ENCODE measurements at places on chromosomes 16 and 17.

GRCh38 chr17:1916316-1916715 is 86.5 kb downstream of the RPA1 start:
- no peak for DNase-seq

GRCh38 chr16:66469291-66469946 is 42.3 kb downstream of the BEAN1 start:
- DNase-seq = no peak

DNA sequence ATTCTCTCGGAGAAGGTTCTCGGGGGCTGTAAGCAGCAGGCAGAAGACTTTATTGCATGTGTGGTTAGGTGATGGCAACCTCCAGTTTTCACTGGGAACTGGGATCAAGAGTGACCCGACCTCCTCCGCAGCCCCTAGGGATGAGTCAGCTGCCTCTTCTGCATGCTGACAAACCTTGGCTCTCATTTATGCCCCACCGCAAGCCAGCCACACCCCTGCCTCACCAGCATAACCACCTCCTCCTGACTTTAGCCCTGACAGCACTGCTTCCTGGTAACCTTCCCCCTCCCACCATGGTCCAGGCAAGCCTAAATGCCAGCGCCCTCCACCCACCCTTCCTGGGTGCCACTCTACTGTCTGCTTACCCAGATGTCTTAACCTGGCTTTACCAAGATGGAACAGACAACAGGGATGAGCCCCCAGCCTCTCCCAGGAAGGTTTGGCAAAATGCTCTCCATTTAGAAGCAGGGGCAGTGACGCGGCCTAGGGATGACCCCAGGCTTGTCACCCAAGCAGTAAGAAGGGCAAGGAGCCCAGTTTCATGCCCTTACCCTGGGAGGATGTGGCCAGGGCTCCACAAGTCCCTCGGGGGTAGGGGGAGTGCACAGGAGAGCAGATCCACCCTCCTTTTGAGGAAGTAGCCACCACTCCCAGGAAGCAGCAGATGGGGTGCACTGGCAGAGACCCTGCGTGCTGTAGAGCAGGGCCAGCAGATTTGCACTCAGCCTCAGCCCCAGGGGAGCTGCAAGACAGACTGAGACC is 73.5 kb downstream of the GOSR1 start:
- no peak for DNase-seq

DNA sequence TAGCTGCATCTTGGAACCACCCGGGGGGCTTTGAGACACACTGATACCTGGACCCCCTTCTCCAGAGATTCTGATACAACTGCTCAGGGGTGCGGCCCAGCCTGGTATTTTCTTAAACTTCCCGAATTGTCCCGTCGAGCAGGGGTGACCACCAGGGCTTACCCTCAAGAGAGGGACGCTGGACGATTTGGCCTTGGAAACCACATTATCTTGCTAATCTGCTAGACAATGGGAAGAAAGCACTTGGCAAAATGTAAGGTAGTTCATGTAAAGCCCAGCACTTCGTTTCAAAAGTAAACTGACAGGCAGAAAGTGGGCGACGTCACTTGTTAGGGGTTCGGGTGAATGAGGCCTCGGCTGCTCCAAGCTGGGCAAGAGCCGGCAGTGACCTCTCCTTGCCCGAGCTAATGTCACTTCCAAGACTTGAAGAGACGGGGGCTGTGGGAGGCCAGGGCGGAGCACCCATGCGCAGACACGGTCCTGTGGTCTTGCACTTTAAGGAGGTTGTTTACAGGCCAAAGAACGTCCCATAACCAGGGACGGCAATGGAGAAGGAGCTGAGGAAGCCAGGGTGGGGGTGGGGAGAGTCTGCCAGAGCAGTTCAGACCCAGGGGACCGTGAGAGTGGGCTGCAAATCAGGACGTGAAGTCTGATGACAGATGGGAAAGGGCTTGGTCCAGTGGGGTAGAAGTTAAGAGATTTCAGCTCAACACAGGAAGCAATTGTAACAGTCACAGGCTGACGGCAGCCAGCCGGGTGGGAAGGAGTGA is 152.7 kb upstream of the GSE1 start:
- no peak for DNase-seq

DNA sequence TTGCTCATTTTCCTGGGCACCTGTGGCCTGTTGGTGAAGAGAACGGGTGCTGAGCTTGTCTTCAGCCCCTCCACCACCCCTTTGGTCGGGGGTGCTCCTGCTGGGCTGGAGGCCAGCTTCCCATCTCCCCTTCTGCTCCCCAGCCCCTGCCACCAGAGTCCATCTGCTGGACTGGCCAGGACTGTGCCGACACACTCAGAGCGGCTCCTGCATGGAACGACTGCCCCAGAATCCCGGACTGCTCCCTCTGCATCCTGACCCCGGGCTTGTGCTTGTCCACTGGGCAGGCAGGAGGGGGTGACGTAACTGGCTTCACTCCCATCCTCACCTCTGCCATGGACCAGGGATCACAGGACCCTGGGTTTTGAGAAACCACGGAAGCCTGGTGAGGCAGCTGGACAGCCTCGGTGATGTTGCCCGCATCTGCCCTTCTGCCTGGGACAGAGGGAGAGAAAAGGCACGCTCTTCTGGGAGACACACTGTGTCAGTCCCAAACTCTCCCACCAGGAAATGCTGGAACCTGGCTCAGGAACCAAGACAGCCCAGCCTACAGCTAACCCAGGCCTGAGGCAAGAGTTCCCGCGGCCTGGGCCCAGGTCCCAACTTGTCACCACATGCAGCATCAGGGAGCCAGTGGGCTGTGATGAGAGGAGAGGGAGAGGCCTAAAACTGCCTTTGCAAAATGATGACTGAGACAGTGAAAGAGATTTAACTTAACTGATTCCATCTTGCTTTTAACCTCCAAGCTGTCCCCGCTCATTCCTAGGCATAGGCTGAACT is 16.1 kb upstream of the GSDMA start:
- DNase-seq = no peak

DNA sequence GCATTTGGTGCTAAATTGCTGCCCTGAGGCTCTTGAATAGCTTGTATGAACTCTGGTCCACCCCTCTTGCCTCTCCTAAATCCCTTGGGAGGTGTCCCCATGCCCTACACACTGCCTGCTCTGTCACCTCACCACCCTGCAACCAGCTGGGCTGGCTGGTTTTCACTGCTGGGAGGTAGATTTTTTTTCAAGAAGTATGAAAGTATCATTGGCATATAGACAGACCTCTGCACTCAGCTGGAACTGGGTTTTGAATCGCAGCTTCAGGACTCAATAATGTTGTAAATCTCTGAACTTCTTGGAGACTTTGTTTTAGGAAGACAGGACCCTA is 184.9 kb downstream of the MSI2 start:
- DNase-seq = no peak

DNA sequence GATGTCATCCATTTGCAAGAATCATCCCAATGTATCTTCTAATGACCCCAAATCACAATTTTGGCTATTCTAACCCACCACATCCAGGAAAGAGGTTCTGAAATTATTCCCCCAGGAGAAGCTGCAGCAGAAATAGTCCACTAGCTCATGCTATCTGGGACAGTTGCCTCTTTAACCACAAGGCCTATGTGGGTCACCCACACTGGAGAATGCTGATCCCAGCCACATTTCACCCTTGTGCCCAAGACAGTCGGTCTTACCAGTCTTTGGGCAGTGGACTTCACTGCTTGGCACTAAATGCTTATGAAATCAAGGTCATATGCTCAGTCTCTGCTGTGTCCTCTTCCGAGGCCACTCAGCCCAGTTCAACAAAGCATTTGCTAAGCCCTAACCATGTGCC is 27.0 kb downstream of the ABCC12 start:
- DNase-seq = no peak

- no peak for DNase-seq
Observed at GRCh38 chr16:74999609-75000480, 1.0 kb downstream of the ZNRF1 start.

GRCh38 chr16:87780385-87780989 is 14.7 kb upstream of the KLHDC4 start:
- peak; percentile 79 for DNase-seq

- DNase-seq = no peak
Observed at GRCh38 chr17:33322063-33322462, 29.0 kb upstream of the ASIC2 start.

GRCh38 chr16:19210280-19210924 is 42.4 kb downstream of the SYT17 start:
- DNase-seq = no peak

- no peak for DNase-seq
Observed at GRCh38 chr17:77527836-77528505, 387.2 kb downstream of the SEC14L1 start.

GRCh38 chr16:11677451-11677951 is 9.2 kb downstream of the SNN start:
- no peak for DNase-seq

DNA sequence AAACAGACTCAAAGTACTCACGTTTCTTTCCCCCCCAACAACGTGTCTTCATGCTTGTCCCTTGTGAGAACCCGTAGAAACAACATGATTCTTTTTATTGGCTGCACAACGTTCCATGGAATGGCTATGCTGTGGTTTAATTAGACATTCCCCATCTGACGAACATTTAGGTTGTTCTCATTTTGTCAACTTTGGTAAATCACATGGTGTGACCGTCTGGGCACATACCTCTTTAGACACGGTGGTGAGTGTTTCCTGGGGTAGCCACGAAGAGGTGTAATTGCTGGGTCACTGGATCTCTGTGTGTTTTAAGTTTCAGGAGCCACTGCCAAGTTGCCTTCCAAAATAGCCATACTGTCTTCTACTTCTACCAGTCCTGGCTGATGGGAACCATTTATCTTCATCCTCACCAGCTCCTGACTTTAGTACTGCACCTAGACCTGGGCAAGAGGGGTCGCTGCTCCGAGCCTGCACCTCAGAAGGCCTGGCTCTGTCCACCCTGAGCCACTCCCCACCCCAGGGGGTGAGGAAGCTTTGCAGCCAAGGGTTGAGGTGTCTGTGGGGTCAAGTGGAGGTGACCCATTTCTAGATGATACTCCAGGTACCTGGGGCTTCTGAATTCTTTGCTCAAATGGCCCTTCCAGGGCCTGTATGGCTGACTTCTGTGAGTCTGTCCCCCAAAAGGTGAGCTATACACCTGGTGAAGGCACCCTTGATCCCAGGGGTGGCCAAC is 84.7 kb downstream of the IRX5 start:
- DNase-seq = no peak

DNA sequence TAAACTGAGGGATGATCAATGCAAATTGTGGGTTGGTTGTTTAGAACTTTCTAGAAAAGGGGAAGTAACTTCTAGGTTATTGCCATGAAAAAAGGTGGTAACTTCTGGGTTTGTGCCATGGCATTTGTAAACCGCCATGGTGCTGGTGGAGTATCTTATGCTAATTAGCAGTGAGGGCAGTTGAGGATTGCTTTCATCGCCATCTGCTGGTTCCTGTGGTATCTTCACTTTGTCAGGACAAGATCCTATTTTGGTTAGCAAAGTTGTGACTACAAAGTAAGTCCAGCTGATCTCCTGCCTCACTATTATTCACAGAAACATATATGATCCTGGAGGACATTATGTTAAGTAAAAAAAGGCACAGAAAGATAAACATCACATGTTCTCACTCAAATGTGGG is 1332.3 kb downstream of the CDH11 start:
- no peak for DNase-seq

GRCh38 chr17:73363442-73364154 is 51.8 kb upstream of the CDC42EP4 start:
- no peak for DNase-seq

DNA sequence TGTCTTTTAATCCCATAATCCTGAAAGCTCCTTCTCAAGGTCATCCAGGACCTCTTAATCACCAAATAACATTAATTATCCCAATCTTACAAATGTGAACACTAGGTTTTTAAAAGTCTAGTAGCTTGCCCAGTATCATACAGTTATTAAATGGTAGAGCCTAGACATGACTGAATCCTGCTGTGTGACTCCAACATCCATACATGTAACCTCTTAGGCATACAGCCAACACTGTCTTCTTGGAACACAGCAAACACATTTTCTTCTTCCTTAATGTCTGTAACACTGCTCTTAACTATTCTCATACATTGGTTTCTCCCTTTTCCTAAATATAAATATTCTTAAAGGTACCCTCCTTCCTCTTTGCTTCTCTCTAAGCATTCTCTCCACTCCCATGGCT is 13.7 kb downstream of the BRIP1 start:
- no peak for DNase-seq

DNA sequence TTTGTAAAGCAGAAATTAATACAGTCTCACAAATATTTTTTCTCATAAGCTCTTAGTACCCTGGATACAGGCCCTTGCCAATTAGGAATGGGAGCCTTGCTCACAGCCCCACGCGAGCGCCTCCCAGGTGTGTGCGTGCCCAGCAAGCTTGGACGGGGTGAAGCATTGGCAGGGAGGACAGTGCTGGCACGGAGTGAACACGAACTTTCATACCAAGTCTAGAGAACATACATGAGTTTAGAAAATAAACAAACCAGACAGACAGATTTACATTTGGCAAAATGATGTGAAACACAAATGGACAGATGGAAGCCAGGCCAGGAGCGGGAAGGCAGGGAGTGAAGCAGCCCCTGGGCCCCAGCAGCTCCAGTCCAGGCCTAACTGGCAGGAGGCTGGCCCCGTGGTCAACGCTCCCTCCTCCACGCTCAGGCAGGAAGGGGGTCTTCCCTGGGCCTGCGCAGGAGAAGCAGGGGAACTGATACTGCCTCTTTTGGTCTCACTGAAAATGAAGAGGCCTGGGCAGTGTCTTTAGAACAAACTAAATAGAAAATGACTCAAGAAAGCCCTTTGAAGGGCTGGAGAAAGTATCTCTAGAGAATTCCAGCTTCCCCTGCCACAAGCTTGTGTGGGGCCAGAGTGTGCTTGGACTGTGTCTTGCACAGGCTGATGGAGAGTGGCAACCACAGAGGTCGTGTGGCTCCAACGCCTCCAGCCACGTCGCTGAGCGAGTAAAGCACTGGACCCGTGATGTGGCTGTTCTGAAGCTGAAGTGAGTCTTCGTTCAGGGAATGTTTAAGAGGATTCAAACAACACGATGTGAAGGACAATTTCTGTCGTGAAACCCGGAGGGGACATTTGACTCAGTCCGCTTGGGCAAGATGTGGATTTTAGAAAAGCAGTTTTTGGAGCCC is 9.9 kb upstream of the FOXJ1 start:
- DNase-seq = no peak

DNA sequence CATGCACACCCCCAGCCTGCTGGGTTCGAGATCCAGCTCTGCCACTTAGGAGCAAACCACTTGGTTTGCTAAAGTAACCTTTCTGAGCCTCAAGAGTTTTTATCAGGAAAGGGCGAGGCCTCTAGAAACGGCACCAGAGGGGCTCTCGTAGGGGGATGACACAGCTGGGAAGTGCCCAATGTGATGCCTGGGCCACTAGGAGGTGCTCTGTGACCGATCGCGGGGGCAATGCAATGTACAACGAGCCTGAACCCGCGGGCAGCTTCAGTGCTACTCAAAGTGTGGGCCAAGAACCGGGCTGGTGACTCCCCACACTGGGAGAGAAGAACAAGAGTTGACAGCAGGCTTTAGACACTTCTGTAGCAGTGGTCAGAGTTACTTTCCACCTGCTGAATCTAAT is 9.4 kb downstream of the C16orf89 start:
- peak; percentile 22 for DNase-seq

DNA sequence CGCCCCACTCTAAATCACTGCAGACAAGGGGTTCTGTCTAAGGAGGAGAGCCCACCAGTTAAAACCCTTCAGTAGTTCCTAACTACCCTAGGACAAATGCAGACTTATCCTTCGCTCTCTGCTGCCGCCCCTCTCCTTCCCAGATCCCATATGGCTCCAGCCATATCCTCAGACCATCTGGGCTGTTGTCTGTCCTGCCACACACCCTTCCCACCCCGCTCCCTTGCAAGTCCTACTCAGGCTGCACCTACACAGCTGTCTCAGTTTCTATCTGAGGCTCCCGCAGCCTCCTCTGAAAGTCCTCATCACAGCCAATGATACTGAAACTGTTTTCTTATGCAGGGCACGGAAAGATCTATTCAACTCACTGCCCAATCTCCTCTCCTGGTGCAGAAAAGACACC is 720 bp upstream of the BCKDK start:
- DNase-seq = peak; percentile 39

Data from stimulated activated CD4-positive, alpha-beta T cell treated with anti-CD3 and anti-CD28 coated beads, Interleukin-12 subunit alpha, Interleukin-12 subunit beta, amount 100 ng/mL, for 24 hours (primary cell).